ENCODE measurements at places on chromosomes 4 and X.

- DNase-seq: no peak
Observed at GRCh38 chrX:79162076-79162475, 17.6 kb downstream of the GPR174 start.

- DNase-seq: no peak
Observed at GRCh38 chrX:130831347-130831722, 71.7 kb downstream of the ENOX2 start.

DNA sequence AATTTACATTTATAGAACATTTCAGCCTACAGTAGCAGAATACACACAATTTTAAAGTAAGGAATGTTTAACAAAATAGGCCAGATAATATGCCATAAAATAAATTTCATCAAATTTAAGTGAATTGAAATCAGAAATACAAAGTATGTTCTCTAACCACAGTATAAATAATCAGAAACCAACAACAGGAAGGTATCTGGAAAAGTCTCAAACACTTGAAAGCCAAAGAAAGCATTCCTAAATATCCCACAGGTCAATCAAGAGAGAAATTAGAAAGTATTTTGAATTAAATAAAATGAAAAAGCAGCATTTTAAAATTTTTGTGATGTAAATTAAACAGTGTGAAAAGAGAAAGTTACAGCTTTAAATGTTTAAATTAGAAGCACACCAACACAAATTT, 899.2 kb downstream of the PDHA2 start:
- no peak for DNase-seq

DNA sequence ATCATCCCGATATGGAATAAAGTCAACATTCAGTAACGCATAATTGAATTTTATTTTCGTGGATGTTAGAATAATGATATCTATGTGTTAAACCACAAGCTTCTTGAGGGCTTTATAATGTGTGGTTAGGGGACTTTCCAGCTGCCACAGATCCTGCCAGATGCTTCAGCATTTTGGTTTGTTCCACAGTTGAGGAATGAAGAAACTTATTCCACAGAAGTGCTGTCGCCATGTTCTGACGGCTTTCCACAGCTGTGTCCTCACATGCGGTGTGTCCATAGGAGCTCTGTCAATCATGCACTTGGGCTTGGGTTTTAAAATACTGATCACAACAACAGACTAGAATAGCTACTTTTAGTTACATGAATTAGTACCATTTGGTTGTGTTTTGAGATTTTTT, 411.9 kb downstream of the TRIML1 start:
- no peak for DNase-seq

GRCh38 chr4:183995570-183995969, 90.5 kb downstream of the STOX2 start:
- no peak for DNase-seq

GRCh38 chr4:169250796-169251195, 20.0 kb downstream of the SH3RF1 start:
- no peak for DNase-seq

DNA sequence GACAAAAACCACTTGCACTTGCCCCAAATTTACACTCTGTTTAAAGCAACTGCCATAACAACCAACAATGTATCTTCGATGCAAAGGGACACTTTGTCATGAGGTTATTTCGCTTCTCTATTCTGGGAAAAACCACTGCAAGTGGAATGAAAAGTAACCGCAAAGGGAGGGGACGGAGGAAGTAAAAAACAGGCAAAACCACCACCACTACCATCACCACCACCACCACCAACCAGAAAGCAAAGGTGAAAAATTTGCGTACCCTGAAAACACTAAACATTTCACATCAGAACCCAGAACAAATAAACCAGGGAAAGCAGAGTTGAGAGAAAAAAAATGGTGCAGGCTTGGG, 1.2 kb upstream of the N4BP2 start:
- DNase-seq: no peak

- DNase-seq: peak; percentile 100
Observed at GRCh38 chr4:6640292-6641163, at the start of gene MRFAP1. Gene MRFAP1, plus strand, starts transcription at chr4:6640685. Its CDS starts 178 bp downstream, at chr4:6640863.

GRCh38 chr4:71713611-71714203, 70.2 kb downstream of the GC start:
- peak; percentile 65 for DNase-seq

DNA sequence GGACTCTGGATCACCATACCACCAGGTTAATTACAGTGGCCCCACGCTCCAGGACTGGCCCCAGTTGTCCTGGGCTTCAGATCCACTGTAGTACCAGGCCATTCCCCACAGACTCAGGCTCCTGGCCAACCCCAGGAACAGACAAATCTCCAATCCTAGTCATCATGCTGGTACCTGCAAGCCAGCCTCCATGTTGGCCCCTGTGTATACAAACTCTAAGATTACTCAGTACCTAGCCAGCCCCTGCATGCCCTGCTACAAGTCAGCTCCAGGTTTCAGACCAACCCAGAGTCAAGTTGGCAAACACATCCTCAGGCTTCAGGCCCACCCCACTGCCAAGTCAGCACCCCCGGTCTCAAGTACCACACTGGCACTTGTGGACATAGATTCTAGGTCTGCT, 85.9 kb downstream of the KLF8 start:
- DNase-seq: no peak

DNA sequence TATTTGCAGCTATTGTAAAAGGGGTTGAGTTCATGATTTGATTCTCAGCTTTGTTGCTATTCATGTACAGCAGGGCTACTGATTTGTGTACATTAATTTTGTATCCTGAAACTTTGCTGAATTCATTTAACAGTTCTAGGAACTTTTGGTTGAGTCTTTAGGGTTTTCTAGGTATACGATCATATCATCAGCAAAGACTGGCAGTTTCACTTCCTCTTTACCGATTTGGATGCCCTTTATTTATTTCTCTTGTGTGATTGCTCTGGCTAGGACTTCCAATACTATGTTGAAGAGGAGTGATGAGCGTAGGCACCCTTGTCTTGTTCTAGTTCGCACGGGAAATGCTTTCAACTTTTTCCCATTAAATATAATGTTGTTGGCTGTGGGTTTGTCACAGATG, 48.1 kb downstream of the NPY1R start:
- no peak for DNase-seq

GRCh38 chr4:13261486-13262257, 222.5 kb downstream of the RAB28 start:
- DNase-seq: no peak

DNA sequence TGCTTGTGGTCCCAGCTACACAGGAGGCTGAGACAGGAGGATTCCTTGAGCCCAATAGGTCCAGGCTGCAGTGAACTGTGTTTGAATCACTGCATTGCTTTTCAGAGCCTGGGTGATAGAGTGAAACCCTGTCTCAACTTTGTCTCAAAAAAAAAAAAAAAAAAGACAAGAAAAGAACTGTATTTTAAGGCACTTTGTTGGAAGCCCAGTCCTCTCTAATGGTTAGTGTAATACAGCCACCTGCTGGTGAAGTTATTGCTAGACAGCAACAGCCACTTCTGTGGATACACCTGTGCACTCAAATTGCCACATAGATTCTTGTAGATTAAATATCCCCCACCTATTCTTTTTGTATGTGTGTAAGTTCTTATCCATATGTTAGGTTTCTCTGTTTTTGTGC, 10.1 kb upstream of the FGG start:
- DNase-seq: peak; percentile 77

GRCh38 chr4:128286474-128287058, 1.0 kb downstream of the PGRMC2 start:
- peak; percentile 64 for DNase-seq

GRCh38 chr4:94428884-94429283, 22.9 kb upstream of the PDLIM5 start:
- DNase-seq: peak; percentile 43

GRCh38 chr4:108313546-108314339, 145.0 kb upstream of the LEF1 start:
- DNase-seq: no peak

GRCh38 chr4:15888515-15888914, 50.0 kb downstream of the FGFBP1 start:
- DNase-seq: no peak

GRCh38 chr4:13102092-13102742, 381.9 kb downstream of the RAB28 start:
- no peak for DNase-seq

GRCh38 chrX:39310891-39311290, 509.6 kb downstream of the MID1IP1 start:
- DNase-seq: no peak

DNA sequence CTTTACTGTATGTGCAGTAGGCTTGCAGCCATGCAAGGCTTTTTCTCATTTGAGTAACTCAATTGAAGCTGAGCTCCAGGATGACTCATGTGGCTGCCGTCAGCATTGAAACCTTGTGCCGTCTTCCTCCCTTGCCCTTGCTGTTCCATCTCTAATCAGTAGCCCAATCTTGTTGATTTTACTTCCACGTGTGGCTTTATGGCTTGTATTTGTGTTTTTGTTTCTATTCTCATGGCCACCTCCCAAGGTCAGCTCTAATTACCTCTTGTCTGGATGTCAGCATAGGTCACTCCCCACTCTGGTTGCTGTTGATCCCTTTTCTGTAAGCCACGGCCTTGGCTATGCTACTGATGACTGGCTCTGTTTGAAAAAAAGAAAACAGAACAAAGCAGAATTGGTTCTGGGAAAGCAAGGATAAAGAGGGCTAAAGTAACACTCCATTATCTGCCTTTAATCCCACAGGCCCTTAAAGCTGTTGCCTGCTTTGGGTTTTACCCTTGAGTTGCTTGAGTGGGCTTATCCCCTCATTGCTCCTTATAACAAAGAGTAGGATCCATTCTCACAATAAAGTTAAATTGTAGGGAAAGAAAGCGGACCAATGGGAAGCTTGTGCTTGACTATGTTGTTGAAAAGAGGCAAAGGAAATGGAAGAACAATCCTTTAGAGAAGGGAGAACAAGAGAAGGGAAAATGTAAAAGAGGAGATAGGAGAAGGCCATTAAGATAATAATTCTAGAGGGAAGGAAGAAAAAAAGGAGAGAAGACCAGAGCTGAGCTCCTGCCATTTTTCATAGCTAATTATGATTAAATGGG, 173.9 kb upstream of the PGRMC2 start:
- DNase-seq: peak; percentile 78

GRCh38 chr4:1082215-1083182, 30.9 kb downstream of the RNF212 start:
- DNase-seq: peak; percentile 94

- DNase-seq: no peak
Observed at GRCh38 chrX:7891928-7892327, 35.3 kb downstream of the PNPLA4 start.

GRCh38 chrX:107454302-107454701, 4.8 kb downstream of the FRMPD3 start:
- peak; percentile 72 for DNase-seq

- DNase-seq: no peak
Observed at GRCh38 chr4:61220556-61220955, 20.4 kb downstream of the ADGRL3 start.

DNA sequence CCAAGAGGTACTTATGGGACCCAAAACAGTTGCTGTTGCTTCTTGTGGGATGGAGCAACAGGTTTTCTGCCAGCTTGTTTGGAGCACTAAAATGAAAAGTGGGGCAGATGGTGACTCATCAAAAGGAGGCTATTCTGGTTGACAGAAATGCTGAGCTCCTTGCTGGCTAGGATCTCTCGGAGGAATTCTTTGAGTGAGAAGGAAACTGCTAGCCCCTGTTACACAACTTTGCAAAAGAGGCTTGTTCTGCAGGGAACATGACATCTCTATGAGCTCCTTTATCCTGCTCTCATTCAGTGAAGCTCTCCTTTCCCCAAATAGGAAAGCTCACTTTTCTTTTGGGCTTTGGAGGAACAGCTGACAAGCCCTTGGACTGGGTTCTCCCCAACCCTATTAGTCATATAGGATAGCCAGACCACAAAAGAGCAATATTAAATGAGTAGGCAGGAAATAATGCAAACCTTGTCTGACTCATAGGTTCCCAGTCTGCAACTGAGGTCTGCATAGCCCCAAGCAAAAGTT, 108.3 kb downstream of the CDS1 start:
- DNase-seq: no peak

DNA sequence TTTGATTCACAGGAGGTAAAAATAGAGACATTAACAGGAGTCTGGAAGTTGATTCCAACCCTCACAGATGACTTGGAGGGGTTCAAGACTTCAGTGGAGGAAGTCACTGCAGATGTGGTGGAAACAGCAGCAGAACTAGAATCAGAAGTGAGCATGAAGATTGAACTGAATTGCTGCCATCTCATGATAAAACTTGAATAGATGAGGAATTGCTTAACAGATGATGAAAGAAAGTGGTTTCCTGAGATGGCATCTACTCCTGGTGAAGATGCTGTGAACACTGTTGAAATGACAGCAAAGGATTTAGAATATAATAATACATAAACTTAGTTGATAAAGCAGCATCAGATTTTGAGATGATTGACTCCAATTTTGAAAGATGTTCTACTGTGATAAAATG, 76.5 kb downstream of the RELL1 start:
- no peak for DNase-seq

GRCh38 chr4:42488114-42488513, 90.8 kb downstream of the SHISA3 start:
- no peak for DNase-seq

- no peak for DNase-seq
Observed at GRCh38 chrX:25665431-25665830, 472.7 kb upstream of the MAGEB18 start.

DNA sequence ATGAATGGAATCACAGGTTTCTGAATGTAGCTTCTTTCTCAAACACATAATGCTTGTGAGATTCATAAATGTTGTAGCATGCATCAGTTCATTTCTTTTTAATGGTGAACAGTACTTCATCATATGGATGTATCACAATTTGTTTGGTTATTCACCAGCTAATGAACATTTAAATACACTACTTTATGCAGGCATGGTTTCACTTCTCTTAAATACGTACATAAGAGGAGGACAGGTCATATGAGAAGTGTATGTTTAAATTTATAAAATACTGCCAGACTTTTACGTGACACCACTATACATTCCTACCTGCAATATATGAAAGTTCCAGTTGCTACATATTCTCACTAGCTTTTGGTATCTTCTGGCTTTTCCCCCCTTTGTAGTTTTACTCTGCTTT, 65.4 kb downstream of the ANKRD17 start:
- DNase-seq: no peak

DNA sequence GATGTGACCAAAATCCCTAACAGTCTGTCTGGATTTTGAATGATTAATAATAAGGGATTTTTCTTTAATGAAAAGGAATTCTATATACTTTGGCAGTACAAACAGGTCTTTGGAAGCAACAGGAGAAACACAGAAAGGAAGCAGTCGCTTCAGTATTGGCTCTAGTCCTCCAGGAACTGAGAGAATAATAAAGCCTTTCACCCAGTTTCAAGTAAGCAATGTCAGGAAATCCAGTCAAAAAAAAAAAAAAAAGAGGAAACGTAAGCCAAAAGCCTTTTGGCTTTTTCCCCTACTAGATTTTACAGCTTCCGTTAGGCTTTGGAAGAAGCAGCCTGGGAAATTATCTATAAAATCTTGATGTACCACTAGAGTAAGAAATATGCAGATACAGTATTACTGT, 61.7 kb upstream of the HDAC8 start:
- no peak for DNase-seq

- no peak for DNase-seq
Observed at GRCh38 chrX:23661671-23662070, 5.6 kb upstream of the PRDX4 start.

- DNase-seq: no peak
Observed at GRCh38 chr4:165861363-165861762, 11.7 kb upstream of the TLL1 start.

- DNase-seq: peak; percentile 32
Observed at GRCh38 chr4:115249808-115250207, 136.4 kb upstream of the NDST4 start.
